Hair follicle dermal papilla cell (primary cell): ENCODE measurements at places on chromosomes 7 and 10. TPM values are rescaled to one million over a fixed set of nuclear protein-coding genes. Genes with fewer than 3 reads are reported as not detected.

The DLX5 gene
- not detected in 2 replicates for total RNA-seq

The OGDH gene
- 142 and 145 TPM in 2 replicates for total RNA-seq

The SUPV3L1 gene
- 24.5 and 27.4 TPM in 2 replicates for total RNA-seq

The TFPI2 gene
- 1.9 and 2.8 TPM in 2 replicates for total RNA-seq

The SEMA3D gene
- total RNA-seq, result 32.7 and 40.4 TPM in 2 replicates

The CREM gene
- total RNA-seq, result 16.2 and 18.5 TPM in 2 replicates

The PPP1R3C gene
- 75.5 and 139 TPM in 2 replicates for total RNA-seq

The C10orf53 gene
- total RNA-seq, result not detected in 2 replicates

The PNLIP gene
- total RNA-seq, result not detected in 2 replicates

The SORCS3 gene
- total RNA-seq, result not detected in 2 replicates

The TMEM229A gene
- not detected in 2 replicates for total RNA-seq

The HIBADH gene
- total RNA-seq, result 49.7 and 59.6 TPM in 2 replicates

The SGCE gene
- 91.7 and 113 TPM in 2 replicates for total RNA-seq

The PARD3 gene
- total RNA-seq, result 37.4 and 45.8 TPM in 2 replicates
